NCI-H187 treated with DMSO at 0.1 percent for 48 hours (cell line): ENCODE measurements at places on chromosomes 11 and 22.

GRCh38 chr22:19900707-19901436 is 40.7 kb upstream of the COMT start:
- DNase-seq, result no peak

DNA sequence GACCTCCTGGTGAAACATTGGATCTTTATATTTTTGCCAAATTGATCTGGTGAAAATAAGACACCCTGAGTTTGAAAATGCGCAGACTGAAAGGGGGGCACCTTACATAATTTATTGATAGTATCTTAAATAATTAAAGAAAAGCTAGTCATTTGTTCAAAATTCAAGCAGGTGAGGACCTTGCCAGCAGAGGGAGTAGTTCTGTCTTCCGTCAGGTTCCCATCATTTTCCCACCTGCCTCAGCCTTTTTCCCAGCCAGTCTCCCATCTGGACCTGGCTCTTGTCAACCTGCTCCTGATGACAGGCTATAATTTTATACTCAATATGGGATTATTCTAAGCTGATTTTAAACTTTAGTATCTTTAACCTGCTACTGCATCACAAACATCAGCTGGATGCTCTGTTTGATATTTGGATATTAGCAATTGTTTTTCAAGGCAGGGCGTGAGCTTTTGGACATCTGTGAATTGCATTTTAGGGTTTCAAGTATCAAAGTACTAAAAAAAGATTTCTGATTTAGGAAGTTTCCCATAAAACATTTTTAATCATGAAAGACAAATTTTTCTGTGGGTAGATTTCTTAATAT is 132.0 kb downstream of the ELP4 start:
- DNase-seq, result no peak

DNA sequence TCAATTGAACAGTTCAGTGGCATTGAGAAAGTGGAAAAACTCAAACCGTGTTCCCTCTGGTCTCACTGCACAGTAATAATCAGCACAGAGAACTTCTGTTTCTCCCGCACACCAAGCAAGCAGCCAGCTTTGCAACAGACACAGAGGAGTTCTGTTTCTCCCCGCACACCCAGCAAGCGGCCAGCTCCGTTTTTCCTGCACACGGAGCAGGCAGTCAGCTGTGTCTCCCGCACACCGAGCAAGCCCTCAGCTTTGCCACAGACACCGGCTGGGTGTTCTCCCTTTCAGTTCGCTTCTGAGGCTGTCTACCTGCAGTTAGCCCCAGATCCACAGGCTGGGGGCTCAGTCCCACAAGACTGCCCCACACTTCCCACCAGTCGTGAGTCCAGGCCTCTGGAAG is 9.9 kb upstream of the TALDO1 start:
- no peak for DNase-seq

- no peak for DNase-seq
Measured at GRCh38 chr11:32511926-32512325, 71.7 kb upstream of the EIF3M start.

DNA sequence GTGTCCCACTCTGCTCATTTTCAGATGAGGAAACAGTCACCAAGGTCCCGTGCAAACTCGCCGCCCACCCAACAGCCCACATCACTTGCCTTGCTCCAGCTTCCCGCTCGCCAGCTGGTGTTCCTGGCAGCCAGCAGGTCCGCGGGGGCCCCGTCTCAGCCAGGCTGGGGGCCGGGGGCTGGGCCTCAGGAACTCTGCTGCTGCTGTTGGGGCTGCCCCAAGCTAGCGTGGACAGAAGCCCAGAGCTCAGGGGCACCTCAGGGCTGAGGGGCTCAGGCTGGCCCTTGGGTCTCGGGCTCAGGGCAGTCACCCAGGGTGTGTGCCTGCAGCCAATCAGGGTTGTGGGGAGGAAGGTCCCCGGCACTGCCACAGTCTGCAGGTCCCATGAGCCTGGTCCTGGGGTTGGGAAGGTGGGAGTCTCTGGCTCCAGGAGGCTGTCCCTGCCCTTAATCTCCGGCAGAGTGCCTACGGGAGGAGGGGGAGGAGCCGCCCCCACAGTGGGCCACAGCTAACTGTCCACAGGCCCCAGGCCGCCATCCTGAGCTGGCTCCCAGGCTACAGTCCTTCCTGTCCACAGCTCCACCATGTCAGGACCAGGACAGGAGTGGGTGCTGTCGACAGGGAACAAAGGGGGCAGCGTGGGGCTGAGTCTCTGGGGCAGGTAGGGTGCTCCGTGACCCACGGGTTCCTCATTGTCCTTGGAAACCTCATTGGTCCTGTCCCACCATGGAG is 65.2 kb downstream of the ARFGAP3 start:
- no peak for DNase-seq

DNA sequence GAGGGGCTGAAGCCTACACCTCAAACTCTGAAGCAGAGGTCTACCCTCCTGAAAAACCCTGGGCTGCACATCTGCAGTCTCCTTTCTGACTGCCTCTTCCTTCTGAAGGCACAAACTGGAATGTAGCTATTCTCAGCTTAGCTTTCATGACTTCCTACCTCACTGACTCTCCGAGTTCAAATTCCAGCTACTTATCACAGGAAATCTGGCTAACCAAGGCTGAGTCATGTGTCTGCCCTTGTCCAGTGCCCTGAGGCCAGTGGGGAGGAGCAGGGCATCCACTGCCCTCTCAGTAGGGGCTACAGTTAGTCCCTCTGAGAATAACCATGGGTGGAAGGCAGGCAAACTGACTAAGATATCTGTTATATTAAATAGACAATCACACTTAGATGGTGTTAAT is 29.2 kb downstream of the PDGFD start:
- no peak for DNase-seq

DNA sequence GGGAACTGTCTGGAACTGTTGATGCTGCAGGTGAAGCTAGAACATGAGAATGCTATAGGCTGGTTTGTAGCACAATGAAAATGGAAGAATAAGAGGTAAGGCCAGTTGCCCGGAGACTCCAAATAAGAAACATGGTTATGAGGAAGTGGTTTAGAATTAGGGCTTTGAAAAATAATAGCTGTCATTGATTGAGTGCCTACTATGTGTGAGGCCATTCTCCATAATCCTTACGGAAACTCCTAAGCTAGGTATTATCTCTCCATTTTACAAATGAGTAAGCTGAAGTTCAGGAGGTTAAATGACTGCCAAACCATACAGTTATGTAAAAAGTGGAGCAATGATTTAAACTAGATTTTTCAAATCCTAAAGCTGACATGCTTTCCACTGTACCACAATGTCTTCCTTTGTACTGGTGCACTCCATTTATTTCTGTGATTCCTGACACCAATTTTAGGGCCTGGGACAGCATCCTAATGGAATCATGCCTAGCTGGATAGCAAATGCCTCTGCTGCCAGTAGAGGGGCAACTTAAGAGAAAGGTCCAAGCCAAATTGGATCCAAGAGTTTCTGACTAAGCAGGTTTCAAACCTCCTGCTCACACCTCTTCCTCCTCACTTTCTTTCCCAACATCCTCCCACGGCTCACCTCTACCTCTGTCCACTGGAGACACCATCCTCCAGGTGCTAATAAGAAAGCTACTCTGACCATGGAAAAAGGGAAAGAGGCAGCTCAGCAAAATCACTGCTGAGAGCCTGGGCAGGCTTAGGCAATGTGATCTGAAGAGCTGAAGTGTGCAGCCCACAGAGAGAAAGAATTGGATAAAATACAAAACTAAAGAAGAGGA is 46.9 kb upstream of the PICALM start:
- DNase-seq, result no peak

DNA sequence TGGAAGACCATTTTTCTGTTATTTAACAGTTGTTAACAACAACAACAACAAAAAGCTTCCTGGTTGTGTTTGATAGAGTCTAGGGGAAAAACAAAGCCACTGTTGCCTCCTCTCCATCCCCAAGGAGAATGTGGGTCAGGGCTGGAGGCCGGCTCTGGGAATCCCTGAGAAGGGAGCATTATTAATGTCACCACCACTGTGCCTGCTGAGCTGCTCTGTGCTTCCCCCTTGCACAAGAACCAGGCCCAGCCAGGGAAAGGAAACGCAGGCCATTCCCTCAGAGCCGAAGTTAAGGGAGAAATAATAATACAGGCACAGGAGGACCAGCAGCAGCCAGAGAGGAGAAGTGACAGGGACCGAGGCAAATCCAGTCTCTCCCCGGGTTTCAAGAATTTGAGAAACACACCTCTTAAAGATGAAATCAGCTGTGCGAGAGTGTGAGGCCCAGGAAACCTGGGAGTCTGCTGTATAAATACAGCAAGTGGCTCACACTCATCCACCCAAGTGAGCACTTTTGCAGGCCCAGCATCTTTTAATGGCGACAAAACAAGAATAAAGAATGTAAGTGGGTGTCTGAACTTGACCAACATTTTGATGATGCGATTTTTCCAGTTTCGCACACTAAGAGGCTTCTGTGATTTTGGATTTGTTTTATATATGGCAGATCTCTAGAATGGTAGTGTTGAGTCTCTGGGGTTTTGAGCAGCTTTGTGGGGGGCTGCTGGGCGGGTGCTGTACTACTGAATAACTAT is 539.2 kb downstream of the NTM start:
- no peak for DNase-seq

GRCh38 chr22:37502342-37503182 is 16.4 kb upstream of the MFNG start:
- DNase-seq, result no peak

- DNase-seq, result no peak
Measured at GRCh38 chr11:5691964-5692361, 2.4 kb downstream of the TRIM22 start.

- DNase-seq, result no peak
Measured at GRCh38 chr11:119752946-119753345, 23.9 kb upstream of the NECTIN1 start.

DNA sequence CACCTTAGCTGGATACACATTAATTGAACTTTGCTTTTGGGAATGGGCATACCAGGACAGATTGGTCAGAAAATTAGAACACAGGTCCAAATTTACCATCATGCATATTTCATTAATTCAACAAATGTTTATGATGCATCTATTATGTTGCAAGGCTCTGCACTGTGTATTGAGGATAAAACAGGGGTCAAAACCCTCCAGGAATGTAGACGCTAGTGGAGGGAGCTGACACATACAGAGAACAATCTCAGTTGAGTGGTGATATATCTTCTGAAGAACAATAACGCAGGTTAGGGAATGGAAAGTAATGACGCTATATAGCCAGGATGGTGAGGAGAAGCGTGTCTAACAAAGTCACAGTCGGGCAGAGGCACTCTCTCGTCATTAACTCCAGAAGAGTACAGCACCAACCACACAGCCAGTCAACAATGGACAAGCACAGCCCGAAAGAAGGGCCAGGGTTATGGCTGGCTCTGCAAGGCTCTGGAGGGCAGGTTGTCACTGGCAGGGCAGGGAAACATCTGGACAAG is 3.8 kb downstream of the FLI1 start:
- no peak for DNase-seq

DNA sequence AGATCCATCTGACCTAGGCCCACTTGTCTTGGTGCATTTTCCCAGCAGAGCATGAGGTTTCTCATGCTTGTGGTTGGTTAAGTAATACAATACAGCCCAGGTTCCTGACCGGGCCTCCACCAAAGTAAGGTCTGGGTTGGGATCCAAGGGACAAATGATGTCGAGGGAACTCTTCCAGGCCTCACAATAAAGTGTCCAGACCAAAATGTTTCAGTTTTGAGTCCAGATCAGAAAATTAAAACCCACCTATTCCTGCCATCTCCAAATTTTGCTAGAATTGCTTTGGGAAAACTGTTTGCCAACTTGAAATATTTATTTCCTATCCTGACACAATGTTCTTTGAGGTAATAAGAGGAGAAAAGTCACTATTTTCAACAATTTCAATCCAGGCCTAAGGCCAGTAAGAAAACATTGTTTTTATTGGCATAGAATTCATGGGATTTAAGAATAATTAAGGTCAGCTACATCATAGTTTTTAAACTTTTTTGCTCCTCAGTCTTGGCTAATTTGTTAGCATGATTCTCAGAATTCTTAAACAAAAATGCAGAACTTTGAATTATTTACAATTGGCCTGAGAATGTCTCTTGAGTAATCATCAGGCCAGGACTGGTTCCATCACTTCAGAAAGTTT is 51.4 kb downstream of the ME3 start:
- DNase-seq, result no peak

- no peak for DNase-seq
Measured at GRCh38 chr11:2265396-2265795, 5.0 kb downstream of the ASCL2 start.

DNA sequence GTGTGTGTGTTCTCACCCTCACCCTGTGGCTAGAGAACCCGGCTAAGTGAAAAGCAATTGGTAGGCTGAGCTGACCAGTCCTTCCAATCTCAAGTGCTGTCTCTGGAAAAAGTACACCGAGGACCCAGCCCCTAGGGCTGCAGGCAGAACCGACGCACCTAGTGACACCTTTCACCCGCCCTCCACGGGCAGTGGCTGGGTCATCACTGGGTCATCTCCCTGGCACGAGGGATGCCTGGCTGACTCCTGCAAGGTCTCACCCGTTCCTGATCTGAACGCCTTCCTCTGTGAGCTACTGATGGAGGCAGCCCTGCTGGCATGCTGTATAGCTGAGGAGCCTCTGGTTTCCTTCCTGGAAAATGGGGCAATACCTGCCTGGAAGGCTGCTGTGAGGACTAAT is 311.5 kb downstream of the NTM start:
- no peak for DNase-seq

DNA sequence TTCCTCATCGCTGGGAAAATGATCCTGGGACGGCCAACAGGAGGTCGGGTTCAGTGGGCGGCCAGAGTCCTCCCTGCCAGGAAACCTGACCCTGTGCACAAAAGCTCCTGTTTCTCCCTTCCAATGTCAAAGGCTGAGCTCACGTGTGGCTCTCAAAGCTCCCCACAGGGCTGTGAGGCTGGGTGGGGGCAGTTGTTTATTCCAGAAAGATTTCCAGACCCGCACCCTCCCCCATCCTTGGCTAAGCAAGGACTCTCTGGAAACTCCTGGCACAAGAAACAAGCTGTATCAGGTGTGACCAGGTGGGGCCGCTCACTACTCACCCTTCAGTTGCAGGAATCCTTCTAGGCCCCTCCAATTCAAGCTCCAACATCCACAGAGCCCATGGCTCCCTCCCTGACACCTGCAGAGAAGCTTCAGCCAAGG is 131.9 kb downstream of the SHANK2 start:
- no peak for DNase-seq

DNA sequence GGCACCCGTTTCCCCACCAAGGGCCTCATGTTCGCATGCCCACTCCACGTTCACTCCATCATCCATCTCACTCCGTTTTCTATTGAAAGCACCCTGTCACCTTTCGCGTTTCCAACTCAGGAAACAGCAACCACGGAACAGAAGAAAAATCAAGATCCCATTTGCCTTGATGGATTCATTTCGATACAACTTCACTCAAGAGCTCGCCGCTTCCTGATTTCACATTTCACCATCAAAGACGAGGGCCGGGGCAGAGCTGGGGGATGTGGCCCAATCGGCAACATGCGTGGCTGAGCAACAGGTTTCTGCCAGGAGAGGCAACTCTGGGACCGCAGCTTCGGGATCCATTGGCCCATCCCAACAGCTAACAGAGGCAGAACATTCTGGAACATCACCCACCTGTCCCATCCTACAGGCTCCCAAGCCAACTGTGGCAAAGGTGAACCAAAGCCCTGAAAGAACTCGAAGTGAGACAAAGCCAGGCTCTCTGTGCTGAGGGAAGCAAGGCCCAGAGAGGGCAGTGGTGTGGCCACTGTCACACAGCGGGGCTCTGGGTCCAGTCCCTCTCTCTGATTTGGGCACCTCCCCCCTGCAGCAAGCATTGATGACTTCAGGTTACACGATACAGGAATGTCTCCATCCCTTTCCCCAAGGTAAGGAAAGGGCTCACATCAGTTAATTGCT is 36.2 kb upstream of the CD5 start:
- no peak for DNase-seq

GRCh38 chr11:133414506-133414905 is 117.8 kb downstream of the OPCML start:
- no peak for DNase-seq

- no peak for DNase-seq
Measured at GRCh38 chr22:24772493-24773220, 1.9 kb downstream of the PIWIL3 start.
